ENCODE measurements at places on chromosomes 11 and 22.

- DNase-seq, result no peak
Observed at GRCh38 chr11:132318421-132319157, 948.2 kb downstream of the NTM start.

DNA sequence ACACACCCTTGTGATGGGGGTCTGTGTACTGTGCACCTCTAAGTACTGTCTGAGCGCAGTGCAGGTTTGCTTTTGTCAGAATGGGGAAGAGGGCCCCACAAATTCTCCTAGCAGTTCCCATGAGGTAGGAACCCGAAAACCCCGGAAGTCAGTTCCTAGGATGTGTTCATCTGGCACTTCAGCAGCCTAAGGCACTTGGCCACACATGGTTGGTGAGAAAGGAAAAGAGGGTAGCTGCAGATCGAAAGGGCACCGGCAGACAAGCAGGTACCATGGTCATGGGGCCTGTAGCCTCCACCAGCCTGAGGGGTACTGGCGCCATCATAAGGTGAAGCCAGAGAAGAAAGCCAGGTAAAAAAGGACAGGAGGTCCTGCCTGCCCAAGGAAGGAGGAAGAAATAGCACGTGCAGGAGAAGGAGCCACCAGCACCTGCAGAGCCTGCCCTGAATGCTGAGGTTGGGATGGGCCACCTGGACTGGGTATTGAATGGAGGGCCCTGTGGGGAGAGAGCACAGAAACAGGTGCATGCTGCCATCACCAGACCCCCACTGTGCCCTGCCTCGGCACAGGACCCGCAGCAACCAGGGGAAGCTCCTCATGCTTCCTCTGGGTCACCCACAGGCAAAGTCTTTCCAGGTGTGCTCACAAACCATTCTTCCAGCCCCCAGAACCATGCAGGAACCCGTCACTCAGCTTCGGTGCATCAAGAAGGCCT, 8.1 kb upstream of the CASTOR1 start:
- DNase-seq, result no peak

DNA sequence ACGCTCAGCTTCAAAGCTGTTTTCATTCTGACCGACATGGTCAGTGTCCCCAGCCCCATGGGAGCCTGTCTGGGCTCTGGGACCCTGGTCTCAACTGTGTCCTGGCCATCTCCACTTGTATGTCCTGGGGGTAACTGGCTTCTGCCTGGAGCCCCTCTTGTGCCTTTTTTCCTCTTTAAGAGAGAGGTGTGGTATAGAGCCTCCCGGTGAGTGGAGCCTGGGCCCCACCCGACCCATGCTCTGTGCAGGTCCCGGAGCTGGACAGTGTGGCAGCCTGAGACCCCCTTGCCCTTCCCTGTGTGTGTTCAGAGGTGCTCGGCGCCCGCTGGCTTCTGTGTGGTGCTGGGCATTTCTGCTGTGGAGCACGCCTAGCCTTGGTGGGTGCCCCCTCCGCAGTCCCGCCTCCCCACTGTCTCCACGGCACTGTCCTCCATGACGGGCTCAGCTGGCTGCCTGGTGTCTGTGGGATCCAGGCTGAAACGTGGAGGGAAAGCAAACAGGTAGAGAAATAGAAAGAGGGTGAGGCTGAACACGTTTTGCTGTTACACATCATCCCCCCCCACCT, 74.9 kb downstream of the PARVB start:
- DNase-seq, result no peak

DNA sequence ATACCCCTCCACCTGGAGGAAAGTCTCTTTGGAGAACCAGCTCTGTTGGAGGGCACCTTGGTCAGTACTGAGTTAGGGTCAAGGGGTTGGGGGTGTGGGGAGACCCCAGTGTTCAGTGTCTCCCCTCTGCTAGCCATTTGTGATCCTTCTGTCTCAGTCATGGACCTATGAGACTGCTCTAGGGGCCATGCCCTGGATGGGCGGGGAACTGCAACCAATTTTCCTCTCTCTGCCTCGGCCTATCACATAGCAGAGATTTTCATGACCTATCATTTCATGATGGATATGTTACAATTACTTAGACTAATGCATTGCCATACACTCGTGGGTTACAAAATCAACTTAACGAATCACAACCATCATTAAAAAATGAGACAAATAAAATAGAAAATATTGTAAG, 7.4 kb downstream of the OTOG start:
- no peak for DNase-seq

DNA sequence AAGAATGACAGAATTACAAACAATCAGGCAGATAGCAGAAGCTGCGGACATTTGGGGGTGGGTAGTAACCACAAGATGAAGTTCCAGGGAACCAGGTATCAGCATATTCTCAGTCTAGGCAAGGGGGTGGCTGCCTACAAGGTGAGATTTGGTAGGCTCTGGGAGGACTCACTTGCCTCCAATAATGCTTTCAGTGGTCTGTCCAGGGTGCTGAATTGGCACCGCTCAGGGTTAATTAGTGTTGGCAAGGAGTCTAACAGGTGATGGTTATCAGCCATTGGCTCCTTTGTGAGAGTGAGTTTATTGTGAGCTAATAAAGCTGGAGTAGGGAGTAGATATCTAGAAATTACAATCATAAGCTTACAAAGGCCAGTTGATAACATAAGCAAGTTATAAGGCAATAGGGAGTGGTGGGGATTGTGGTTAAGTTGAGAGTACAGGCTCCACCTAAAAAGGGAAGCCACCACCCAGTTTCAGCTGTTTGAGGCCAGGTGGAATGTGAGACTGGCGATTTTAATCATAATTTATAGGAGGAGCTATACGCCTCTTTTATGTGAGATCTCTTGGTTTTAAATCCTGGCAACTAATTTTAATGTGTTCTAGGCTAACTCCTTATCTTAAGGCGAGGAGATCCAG, 320.5 kb downstream of the MIAT start:
- DNase-seq, result no peak

DNA sequence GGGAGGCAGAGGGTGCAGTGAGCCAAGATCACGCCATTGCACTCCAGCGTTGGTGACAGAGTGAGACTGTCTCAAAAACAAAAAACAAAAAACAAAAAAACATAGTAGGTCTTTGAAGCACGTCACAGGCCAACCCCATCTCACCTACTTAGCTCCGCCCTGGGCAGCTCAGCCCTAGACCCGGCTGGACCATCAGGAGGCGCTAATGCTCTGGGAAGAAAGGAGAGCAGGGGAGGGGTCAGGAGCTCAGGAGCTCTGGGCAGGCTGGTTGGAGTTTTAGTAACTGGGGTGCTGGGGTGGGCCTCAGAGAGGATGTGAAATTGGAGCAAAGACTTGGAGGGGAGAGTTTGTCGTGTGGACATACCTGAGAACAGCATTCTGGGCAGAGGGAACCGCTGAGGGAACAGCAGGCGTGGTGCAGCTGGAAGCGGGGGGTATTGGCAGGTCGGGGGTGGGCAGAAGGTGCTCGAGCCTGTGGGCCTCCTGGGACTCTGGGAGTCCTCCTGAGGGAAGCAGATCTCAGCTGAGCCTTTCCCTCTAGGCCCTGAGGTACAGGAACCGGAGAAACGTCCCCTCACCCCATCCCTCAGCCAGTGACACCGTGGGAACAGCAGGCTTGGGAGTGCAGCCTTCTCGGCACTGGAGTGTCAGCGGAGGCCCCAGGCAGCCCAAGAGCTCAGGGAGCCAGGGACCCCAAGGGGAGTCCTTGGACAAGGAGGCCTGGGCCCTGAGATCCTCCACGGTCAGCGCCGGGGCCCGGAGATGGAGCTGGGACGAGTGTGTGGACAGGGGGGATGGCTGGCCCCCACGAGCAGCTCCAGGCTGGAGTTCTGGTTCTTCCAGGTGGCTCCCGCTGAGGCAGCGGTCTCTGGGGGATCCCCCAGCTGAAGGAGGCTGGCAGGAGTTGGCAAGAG, 2.2 kb upstream of the RPS6KA4 start:
- DNase-seq, result no peak

- no peak for DNase-seq
Observed at GRCh38 chr11:44037658-44037998, 10.2 kb upstream of the ACCSL start.
